Activated CD4-positive, alpha-beta T cell treated with anti-CD3 and anti-CD28 coated beads, Interleukin-2, amount 50 U/mL, for 4 hours (primary cell): ENCODE measurements at places on chromosomes 11 and 22.

DNA sequence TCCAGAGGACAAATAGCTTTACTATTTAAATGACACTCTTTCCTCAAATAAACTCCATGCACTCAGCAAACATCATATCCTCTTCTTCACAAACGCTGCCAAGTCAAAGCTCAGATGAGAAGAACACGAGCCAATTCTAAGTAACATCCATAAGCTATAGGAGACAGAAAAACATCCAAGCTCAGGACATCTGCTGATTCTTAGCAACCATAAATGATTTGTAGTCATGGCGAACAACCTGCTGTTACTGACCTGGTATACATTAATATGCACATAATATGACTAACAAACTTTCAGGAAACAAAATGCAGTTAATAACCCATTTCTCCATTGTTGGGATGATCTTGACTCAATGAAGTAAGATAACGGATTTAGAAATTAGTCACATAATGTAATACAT is 6.7 kb downstream of the GALNT18 start:
- DNase-seq, result no peak

- DNase-seq, result no peak
Observed at GRCh38 chr11:115656669-115657068, 152.5 kb upstream of the CADM1 start.

- no peak for DNase-seq
Observed at GRCh38 chr22:27825174-27825573, 23.6 kb upstream of the MN1 start.

DNA sequence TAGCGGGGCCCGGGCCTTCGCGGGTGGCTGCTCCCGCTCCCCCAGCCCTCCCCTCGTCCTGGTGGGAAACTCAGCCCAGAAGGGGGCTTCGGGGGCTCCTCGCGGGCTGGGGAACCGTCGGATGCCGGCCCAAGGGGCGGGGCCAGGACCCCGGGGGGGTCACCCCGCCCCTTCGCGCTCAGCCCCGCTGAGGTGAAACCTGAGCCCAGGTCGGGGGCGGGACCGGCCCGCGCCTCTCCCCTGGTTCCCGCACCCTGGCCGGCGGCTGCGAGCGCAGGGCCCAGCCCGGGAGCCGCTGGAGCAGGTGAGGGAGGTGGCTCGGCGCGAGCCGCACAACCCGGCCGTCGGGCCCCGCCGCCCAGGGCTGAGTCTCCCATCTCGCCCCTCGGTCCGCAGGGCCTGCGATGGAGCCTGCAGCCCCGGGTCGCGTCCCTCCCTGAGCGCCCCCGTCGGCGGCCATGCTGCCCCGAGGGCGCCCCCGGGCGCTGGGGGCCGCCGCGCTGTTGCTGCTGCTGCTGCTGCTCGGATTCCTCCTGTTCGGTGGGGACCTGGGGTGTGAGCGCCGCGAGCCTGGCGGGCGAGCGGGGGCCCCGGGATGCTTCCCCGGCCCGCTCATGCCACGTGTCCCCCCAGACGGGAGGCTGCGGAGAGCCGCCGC is at the start of gene LARGE2:
TSS of gene LARGE2 (plus strand) at position 232 of the 658 bp plus-strand sequence. CDS start at position 459, 227 bp downstream.
- no peak for DNase-seq

DNA sequence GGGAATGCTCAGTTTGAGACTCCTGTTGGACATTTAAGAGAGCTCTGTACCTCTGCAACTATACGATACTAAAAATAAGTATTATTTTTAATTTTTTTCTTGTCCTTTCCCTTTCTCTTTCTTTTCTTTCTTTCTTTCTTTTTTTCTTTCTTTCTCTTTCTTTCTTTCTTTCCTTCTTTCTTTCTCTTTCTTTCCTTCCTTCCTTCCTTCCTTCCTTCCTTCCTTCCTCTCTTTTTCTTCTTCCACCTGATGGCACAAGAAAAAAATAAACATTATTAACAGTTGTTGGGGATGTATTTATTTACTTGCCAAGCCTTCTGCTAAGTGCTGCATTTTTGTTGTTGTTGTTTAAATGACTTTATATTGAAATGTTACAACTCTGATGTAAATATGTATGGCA is 39.5 kb downstream of the GRAMD1B start:
- no peak for DNase-seq
